Tongue (tissue), 3 donors: ENCODE measurements at places on chromosomes 1 and 21.

DNA sequence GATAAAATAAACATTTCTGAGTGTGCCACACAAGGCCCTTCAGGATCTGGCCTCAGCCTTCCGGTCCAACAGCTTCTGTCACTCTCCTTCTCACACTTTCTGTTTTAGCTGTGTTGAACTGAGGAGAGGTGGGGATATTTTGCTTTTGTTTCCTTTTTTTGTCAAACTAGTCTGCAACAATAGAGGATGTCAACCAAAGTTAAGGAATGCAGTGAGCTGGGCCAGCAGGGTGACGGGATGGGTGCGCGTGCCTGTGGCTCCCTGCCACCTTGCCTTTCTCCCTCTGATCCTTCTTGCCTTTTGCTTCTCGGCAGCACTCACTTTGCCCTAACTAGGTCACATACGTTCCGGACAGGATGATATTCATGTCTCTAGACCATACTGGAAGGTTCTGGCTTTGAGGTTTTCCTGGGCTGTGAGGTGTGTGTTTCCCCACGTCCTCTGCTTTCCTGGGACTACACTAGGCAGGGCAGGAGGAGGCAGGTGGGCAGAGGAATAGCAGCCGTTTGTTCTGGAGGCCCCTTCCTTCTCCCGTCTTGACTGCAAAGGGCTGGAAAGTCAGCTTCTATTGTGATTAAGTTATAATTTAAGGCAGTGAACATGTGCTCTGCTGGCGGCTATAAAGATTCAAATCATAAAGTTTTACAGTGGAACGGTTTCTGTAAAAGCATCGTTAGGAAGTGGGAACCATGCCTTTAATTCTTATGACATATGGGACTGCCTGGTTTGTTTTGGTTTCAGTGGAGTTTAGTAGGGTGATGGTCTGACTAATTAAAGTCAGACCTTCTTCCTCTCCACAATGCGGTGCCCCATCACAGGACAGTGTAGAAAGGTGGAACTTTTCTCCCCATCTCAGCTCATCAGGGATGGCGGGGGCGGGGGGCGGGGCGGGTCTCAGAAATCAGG lies 67.8 kb downstream of the RNF220 start:
- peak; percentile 14 for DNase-seq

- peak; percentile 93 for DNase-seq
Measured at GRCh38 chr1:205597691-205598314, 34.0 kb downstream of the ELK4 start.

- no peak for DNase-seq
Measured at GRCh38 chr1:23904748-23905357, 8.3 kb downstream of the CNR2 start.

- DNase-seq: peak; percentile 41
Measured at GRCh38 chr21:16280686-16281091, 550.9 kb downstream of the USP25 start.

- no peak for DNase-seq
Measured at GRCh38 chr1:52056937-52057231, 789 bp downstream of the BTF3L4 start.

- DNase-seq: no peak
Measured at GRCh38 chr1:159554261-159554660, 18.5 kb upstream of the OR10J5 start.

DNA sequence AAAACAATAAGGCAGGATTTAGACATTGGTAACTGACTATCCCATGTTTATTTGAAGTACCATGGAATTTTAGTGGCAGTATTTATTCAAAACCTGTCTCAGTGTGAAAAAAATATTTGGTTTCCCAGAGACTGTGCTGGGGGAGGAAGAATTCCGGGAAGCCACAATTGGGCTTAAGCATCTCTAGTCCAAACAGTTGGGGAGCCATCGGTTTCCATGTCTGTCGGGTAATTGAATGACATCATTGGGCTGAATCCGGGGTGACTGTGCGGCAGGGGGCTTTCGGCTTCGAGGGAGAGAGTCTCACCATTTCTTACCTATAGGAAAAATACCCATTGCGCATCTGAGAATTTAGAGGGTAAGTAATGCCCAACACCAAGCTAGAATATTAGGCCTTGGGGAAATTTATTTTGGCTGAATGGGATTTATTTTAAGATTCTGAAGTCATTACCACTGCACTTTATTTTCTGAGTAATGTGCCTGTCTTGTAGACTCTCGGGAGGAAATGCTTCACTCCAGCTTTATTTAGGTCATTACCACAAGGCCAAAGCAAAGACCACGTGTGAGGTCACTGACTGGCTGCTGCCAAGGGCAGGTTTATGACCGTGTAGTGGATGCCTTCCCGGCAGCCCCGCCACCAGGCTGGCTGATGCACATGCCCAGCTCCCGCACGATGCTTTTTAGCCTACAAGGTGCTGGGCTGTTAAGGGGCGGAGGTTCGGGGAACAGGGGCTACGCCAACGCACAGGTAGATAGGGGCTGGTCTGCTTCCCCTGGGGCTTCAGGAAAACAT lies 23.1 kb upstream of the UMODL1 start:
- DNase-seq: no peak
